ENCODE measurements at places on chromosomes 3 and 15. TPM values are rescaled to one million over a fixed set of nuclear protein-coding genes. Genes with fewer than 3 reads are reported as not detected.

TRPM1 gene
- under 0.01 TPM for total RNA-seq

LMOD3 gene
- not detected for total RNA-seq

RTP4 gene
- 0.13 TPM for total RNA-seq

DPPA2 gene
- total RNA-seq: not detected

ZNF710 gene
- total RNA-seq: 11.9 TPM

CLDN18 gene
- not detected for total RNA-seq

GHSR gene
- not detected for total RNA-seq

TRIM42 gene
- not detected for total RNA-seq

SAMD7 gene
- not detected for total RNA-seq

TM4SF18 gene
- not detected for total RNA-seq

PIK3CB gene
- 11.3 TPM for total RNA-seq

CNTN4 gene
- 0.26 TPM for total RNA-seq

FBXW12 gene
- not detected for total RNA-seq

NOX5 gene
- not detected for total RNA-seq

GOLGA8T gene
- total RNA-seq: 0.13 TPM

GCSAM gene
- total RNA-seq: 0.26 TPM

AMOTL2 gene
- total RNA-seq: 54.2 TPM

PRSS50 gene
- not detected for total RNA-seq

CAMK2N2 gene
- not detected for total RNA-seq

ZCWPW2 gene
- 0.38 TPM for total RNA-seq

SCG5 gene
- total RNA-seq: 11.8 TPM

EIF4E3 gene
- total RNA-seq: 3.1 TPM

MUC20 gene
- total RNA-seq: 6.8 TPM

GOLGA6L1 gene
- not detected for total RNA-seq

PPIP5K1 gene
- 85.3 TPM for total RNA-seq

GPR156 gene
- total RNA-seq: 0.13 TPM

ST6GAL1 gene
- 5.5 TPM for total RNA-seq

SOX2 gene
- 15.4 TPM for total RNA-seq

C3orf85 gene
- total RNA-seq: not detected

PEX5L gene
- total RNA-seq: under 0.01 TPM

KLHL6 gene
- total RNA-seq: under 0.01 TPM

OXSR1 gene
- total RNA-seq: 121 TPM

TMCO5A gene
- total RNA-seq: not detected

NR2E3 gene
- 0.26 TPM for total RNA-seq

FBXL2 gene
- 9.1 TPM for total RNA-seq

KCNAB1 gene
- total RNA-seq: 0.38 TPM

ZIC1 gene
- not detected for total RNA-seq
